Heart left ventricle (tissue), 16 donors: ENCODE measurements at places on chromosomes 7 and 10.
A peak's percentile ranks its signal among the peaks of the same experiment; 100 is the strongest.

- H3K36me3 ChIP-seq = no peaks in the 10 kb centered on the region
- H3K27me3 ChIP-seq = peaks cover 10% of the 10 kb centered on the region
- H3K4me1 ChIP-seq = no peaks in the 10 kb centered on the region
- no peak for DNase-seq
- H3K27ac ChIP-seq = no peak overlapping the region
These were observed 46.4 kb upstream of the NKX6-2 start for GRCh38 chr10:132832186-132832969.

- peaks cover 5% of the 10 kb centered on the region for H3K4me1 ChIP-seq
- no peaks in the 10 kb centered on the region for H3K36me3 ChIP-seq
- no peak for DNase-seq
- H3K27me3 ChIP-seq = no peaks in the 10 kb centered on the region
- H3K4me3 ChIP-seq = no peak overlapping the region
- H3K27ac ChIP-seq = no peak overlapping the region
These were observed 109.2 kb downstream of the PRTFDC1 start for GRCh38 chr10:24843256-24843655.

DNA sequence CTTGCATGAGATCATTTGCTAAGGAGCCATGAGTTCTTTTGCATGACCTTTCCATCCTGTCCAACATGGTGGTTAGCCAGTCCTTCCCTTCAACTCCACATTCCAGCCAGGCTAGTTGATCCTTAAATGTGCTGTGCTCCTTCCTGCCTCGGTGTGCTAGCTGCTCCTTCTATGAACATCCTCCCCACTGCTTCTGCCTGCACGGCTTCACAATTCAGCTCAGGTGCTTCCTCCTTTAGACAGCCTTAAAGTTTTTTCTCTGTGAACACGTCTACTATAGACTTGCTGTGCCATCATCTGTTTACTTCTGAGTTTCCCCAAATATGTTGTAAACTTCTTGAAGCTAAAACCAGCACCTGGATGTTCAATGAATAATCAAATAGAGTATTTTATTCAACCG lies 95.5 kb downstream of the OTUD1 start:
- H3K27ac ChIP-seq = no peak overlapping the region
- H3K4me1 ChIP-seq = no peaks in the 10 kb centered on the region
- no peak overlapping the region for H3K4me3 ChIP-seq
- H3K36me3 ChIP-seq = no peaks in the 10 kb centered on the region
- no peak for DNase-seq
- H3K27me3 ChIP-seq = no peaks in the 10 kb centered on the region

DNA sequence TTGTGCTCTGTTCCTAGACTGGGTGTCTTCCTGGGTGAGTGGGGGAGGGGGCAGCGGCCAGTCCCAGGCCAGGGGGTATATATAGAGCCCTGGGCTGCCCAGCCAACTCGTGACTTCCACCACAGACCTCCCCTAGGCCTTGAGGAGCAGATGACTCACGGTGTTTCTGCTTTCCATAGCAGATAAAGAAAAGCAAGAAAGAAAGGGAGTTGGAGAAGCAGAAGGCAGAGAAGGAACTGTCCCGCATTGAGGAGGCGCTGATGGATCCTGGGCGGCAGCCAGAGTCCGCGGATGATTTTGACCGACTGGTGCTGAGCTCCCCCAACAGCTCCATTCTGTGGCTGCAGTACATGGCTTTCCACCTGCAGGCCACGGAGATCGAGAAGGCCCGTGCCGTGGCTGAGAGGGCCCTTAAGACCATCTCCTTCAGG lies 10.1 kb downstream of the CALHM2 start:
- peaks cover 52% of the 10 kb centered on the region for H3K4me1 ChIP-seq
- no peak overlapping the region for H3K4me3 ChIP-seq
- no peaks in the 10 kb centered on the region for H3K27me3 ChIP-seq
- H3K36me3 ChIP-seq = peaks cover 84% of the 10 kb centered on the region

GRCh38 chr10:43099928-43100327 lies 23.1 kb downstream of the RET start:
- no peak for DNase-seq
- H3K27ac ChIP-seq = no peak overlapping the region
- no peaks in the 10 kb centered on the region for H3K36me3 ChIP-seq
- no peak overlapping the region for H3K4me3 ChIP-seq

GRCh38 chr7:117505238-117505637 lies 25.4 kb downstream of the CFTR start:
- no peaks in the 10 kb centered on the region for H3K27me3 ChIP-seq
- H3K36me3 ChIP-seq = no peaks in the 10 kb centered on the region
- no peak overlapping the region for H3K27ac ChIP-seq
- no peak for DNase-seq
- H3K4me1 ChIP-seq = no peaks in the 10 kb centered on the region

DNA sequence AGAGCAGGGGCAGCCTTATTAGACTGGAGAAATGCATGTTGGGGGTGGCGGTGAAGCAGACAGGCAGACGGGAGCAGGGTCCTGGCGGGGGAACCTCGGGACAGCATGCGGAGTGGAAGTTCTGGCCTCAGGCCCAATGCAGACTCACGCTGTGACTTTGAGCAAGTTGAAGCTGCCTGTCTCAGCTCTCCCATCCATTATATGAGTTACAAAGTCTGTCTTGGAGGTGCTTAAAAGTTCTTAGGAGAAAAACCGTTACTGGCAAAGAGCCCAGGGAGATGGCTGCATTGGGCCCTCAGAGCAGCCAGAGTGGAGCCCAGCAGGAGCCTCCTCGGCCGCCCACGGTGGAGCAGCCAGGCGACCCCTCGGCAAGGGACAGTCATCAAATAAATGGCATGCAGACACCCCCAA lies 509.5 kb downstream of the PLXNA4 start:
- peaks cover 21% of the 10 kb centered on the region for H3K4me1 ChIP-seq
- DNase-seq = peak; percentile 56
- no peaks in the 10 kb centered on the region for H3K36me3 ChIP-seq
- H3K4me3 ChIP-seq = no peak overlapping the region
- no peaks in the 10 kb centered on the region for H3K27me3 ChIP-seq
- H3K27ac ChIP-seq = peak overlapping the region; percentile 86

- no peak for DNase-seq
- H3K4me3 ChIP-seq = no peak overlapping the region
- no peaks in the 10 kb centered on the region for H3K27me3 ChIP-seq
- no peak overlapping the region for H3K27ac ChIP-seq
These were observed 56.1 kb downstream of the CHST15 start for GRCh38 chr10:124037286-124037685.

DNA sequence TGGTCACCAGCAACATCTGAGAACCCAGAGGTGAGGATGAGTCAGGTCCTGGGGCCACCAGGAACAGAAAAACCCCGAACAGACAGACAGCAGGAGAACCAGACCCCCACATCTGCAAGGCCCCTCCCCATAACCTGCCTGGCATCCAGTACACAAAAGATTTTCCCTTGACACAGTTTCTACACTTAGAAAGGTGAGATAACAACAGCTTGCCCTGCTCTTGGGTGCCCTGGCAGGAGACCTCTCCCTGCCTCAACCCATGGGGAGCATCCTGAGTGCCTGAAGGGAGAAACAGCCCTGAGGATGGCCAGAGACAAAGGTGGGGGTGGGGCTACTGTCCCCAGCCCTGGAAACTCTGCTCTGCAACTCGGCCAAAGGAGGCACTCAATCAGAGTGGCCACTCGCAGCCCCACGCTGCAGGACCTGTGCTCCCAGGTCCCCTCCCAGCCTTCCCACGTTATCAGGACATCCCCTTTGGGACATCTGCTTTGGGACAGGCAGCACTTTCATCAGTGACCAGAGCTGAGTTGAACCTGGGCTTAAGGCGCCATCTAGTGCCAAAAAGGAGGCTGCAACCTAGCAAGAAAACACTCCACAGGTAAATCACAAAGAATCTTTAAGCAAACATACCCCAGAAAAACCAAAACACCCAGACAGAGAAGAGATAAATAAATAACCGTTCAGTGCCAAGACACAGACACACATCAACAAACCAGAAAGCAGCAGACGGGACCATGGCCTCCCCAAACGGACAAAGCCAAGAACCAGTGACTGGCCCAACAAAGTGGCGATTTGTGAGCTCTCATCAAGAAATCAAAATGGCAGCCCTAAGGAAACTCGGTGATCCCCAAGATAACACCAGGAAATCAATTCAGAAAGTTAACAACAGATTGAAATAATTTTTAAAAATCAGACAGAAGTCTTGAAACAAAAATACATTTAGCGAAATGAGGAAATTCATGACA lies 233.7 kb downstream of the PTPRN2 start:
- no peaks in the 10 kb centered on the region for H3K36me3 ChIP-seq
- no peaks in the 10 kb centered on the region for H3K4me1 ChIP-seq
- no peak overlapping the region for H3K4me3 ChIP-seq
- H3K27ac ChIP-seq = no peak overlapping the region

DNA sequence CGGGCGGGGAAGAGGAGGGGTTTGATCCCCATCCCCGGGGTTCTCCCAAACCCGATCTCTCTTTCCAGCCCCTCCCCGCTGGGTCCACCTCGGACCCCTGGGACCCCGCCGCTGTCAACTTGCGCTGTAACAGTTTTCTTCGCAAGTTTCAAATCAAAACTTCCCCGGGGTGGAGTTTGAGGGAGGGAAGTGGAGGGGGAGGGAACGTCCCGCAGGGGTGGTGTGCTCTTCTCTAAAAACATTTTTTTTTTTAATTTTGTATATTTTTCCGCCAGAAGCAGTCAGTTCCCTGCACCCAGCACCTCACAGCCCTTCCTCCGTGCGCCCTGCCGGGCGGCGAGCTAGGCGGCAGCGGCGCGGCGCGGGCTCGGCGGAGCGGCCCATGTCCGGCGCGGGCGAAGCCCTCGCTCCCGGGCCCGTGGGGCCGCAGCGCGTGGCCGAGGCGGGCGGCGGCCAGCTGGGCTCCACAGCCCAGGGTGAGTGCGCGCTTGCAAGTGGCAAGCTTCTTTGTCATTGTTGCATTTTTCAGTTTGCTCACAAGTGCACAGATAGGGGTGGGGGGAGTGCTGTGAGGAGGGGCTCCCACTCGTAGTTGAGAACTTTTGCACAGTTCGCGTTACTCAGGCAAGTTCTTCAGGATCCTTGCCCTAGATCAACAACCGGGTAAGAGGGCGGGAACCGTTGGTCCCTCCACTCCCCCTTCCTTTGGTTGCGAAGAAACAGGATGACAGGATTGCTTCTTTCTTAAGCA lies 933 bp downstream of the MDFIC start:
- no peaks in the 10 kb centered on the region for H3K27me3 ChIP-seq
- DNase-seq = peak; percentile 71
- H3K4me1 ChIP-seq = peaks cover 48% of the 10 kb centered on the region
- peak overlapping the region; percentile 85 for H3K27ac ChIP-seq
- peak overlapping the region; percentile 82 for H3K4me3 ChIP-seq

- H3K27ac ChIP-seq = peak overlapping the region; percentile 76
- H3K27me3 ChIP-seq = no peaks in the 10 kb centered on the region
- H3K36me3 ChIP-seq = no peaks in the 10 kb centered on the region
- DNase-seq = peak; percentile 74
- H3K4me1 ChIP-seq = peaks cover 38% of the 10 kb centered on the region
These were observed 812 bp downstream of the DOCK1 start for GRCh38 chr10:126905776-126906703.

- peaks cover 34% of the 10 kb centered on the region for H3K36me3 ChIP-seq
- H3K4me1 ChIP-seq = peaks cover 34% of the 10 kb centered on the region
- no peak overlapping the region for H3K4me3 ChIP-seq
- H3K27ac ChIP-seq = no peak overlapping the region
These were observed 159.6 kb downstream of the NRP1 start for GRCh38 chr10:33174674-33175434.

- no peaks in the 10 kb centered on the region for H3K27me3 ChIP-seq
- DNase-seq = no peak
- H3K4me3 ChIP-seq = no peak overlapping the region
These were observed 11.4 kb downstream of the ZNF488 start for GRCh38 chr10:47372726-47373125.

- no peak overlapping the region for H3K27ac ChIP-seq
- DNase-seq = no peak
- H3K4me1 ChIP-seq = no peaks in the 10 kb centered on the region
- H3K4me3 ChIP-seq = no peak overlapping the region
- no peaks in the 10 kb centered on the region for H3K27me3 ChIP-seq
- no peaks in the 10 kb centered on the region for H3K36me3 ChIP-seq
These were observed 220.1 kb upstream of the FZD1 start for GRCh38 chr7:91043924-91044645.

DNA sequence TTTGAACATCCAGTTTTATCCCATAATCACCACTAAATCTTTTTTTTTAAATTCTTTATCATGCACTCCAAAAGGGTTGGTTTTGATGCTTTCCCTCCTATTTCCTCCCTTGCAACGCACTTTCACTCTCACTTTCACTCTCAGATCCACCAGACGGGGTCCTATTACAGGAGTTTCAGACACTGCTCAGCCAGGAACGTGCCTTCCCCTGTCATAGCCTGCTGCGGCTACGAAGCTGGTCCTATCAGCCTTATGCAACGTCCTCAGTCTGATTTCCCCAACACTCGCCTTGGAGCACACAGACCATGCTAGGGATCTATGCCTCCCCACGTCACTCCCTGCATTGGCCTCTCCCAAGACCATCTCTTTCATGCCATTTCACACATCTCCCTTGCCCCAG lies 23.4 kb downstream of the ZPBP start:
- H3K4me1 ChIP-seq = peaks cover 16% of the 10 kb centered on the region
- no peak for DNase-seq
- H3K4me3 ChIP-seq = peak overlapping the region; percentile 60

GRCh38 chr7:41691286-41692190 lies 11.4 kb downstream of the INHBA start:
- H3K4me3 ChIP-seq = no peak overlapping the region
- no peaks in the 10 kb centered on the region for H3K4me1 ChIP-seq
- H3K27me3 ChIP-seq = no peaks in the 10 kb centered on the region
- DNase-seq = no peak
- H3K36me3 ChIP-seq = no peaks in the 10 kb centered on the region
- H3K27ac ChIP-seq = no peak overlapping the region

GRCh38 chr10:127619546-127620325 lies 70.6 kb downstream of the NPS start:
- no peak for DNase-seq
- no peaks in the 10 kb centered on the region for H3K27me3 ChIP-seq
- no peak overlapping the region for H3K27ac ChIP-seq

DNA sequence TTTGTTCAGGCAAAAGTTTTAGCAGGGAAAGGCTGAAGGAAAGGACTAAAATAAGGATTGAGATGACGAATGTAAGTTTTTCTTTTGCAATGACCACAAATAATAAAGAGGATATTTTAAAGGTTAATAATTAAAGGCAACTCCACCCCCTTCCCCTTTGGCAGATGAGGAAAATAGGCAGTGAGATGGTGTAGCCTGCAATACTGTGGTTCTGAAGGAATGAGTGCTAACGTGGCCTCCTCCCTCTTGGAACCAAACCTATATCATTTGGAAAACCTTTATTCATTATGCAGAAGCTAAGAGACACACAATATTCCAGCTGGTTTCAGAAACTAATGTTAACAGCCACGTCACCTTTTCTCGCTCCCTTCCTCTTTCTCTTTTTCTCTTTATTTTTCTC lies 70.9 kb upstream of the COL1A2 start:
- peak overlapping the region; percentile 27 for H3K27ac ChIP-seq
- no peak overlapping the region for H3K4me3 ChIP-seq
- DNase-seq = no peak
- no peaks in the 10 kb centered on the region for H3K4me1 ChIP-seq
